ENCODE measurements at places on chromosomes 3 and 15.

DNA sequence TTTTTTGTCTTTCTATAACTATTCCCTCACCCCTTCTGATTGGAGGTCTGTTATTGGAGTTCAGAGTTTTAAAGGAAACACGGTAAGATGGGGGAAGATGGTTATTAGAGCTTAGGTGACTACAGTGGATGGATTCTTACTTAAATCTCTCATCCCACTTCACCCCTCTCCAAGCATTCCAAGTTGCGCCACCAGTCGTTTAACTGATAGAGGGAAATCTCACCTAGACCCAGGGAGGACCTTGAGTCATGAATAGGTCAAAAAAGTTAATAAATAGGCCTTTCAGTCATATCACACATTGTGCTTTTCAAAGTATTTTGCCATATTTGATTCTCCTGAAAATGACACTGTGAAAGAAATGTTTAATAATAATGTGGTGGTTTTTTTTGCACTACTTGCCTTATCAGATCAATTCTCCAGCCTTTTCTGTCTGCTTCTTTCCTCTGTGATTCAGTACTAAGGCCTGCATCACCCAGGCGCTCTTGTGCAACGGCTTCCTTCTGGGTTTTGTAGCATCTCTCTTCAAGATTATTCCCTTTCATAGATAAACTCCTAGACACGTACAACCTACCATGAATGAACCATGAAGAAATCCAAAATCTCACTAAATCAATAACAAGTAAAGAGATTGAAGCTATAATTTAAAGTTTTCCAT is 100.4 kb upstream of the TGFBR2 start:
- no peak for DNase-seq

GRCh38 chr15:67146875-67147381 is 81.5 kb downstream of the SMAD3 start:
- peak; percentile 78 for DNase-seq

DNA sequence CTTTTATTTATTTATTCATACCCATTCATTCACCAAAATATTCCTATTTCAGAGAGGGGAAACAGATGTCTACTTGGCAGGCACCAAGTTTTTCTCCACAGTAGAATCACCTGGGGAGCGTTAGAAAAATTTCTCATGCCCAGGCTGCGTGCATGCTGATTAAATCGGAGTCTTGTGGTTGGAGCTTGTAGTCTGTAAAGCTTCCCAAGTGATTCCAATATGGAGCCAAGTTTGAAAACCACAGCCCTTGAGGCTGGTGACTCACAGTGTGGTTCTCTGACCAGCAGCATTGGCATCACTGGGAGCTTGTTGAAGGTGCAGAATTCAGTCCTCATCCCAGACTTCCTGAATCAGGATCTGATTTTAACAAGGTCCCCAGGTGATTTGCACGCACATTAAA is 49.7 kb downstream of the PDHB start:
- no peak for DNase-seq

DNA sequence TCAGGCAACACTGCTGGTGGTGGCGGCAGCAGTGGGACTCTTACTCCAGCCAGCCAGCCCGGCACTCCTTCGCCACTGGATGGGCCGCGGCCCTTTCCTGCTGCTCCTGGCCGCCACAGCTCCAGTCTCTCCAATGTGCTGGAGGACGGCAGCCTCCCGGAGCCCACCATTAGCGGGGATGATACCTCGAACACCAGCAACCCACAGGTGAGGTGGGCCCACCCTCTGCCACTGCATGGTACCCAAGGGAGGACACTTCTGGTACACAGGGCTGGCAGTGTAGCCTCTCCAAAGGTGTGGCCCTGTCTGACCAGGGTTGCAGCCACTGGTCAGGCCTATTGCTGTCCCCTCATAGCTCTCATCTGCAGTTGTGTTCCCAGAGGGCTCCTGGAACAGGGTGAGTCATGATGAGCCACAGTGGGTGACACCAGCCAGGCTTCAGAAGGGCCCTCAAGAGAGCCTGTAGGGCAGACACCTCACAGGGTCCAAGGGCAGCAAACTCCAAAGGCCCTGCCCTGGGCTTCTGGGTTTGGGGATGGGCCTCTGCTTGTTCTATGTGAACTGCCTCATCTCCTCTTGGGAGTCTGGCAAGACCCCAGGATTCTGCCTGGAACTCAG is 20.8 kb downstream of the NBEAL2 start:
- DNase-seq: no peak

GRCh38 chr15:74844319-74845207 is 1.6 kb upstream of the ULK3 start:
- DNase-seq: no peak

- no peak for DNase-seq
Measured at GRCh38 chr3:13023235-13023970, 49.8 kb downstream of the IQSEC1 start.

- no peak for DNase-seq
Measured at GRCh38 chr3:27669591-27669990, 52.5 kb downstream of the EOMES start.

DNA sequence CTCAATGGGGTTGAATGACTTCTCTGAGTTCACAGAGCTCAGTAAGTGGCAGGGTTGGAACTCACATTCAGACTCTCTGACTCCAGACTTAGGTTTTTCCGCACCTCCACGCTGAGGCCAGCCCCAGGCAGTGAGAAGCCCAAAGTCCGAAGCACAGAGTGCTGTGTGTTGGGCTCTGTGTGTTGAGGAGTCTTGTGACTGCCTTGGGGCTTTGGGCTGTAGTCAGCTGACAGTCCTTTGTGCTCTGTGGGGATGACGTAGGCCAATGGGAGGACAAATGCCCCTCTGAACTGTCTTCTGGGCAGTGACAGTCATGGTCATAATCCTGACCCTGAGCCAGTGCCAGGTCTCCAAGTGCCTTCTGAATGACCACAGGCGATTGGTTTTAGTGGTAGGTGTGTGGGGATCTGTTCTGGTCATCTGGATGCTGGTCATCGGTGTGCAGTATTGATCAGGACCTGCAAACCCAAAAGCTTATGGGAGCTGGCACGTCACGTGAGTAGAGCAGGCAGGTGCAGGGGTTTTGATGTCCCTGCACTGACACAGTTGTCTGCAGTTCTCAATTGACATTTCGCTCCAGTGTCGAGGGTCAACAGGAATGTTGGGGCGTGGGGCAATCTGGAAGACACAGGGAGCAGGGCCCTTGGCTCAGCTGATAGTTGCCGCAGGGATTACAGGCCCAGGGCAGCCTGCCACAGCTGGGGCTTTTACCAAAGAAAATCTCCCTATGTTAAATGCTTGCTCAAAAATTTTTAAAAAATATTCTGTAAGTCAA is 45.3 kb downstream of the CAPN3 start:
- no peak for DNase-seq

- DNase-seq: no peak
Measured at GRCh38 chr3:78754066-78754743, 1013.6 kb downstream of the ROBO1 start.

DNA sequence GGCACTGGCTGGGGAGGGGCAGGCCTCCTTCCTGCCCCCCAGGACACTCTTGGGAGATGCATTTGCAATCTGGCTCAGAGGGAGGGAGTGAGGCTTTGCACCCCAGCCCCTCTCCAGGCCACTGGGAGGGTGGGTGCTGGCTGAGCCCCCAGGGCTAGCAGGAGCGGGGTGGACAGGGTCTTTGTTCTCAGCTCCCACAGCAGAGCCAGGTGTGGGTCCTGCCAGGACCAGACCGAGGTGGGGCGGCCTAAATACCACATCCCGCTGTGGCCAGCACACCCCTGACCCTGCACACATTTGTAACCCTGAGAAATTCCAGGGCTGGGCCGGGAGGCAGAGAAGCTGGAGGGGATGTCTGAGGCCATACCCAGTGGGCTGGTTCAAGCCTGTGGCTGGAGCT is 41.0 kb downstream of the STARD5 start:
- DNase-seq: no peak

DNA sequence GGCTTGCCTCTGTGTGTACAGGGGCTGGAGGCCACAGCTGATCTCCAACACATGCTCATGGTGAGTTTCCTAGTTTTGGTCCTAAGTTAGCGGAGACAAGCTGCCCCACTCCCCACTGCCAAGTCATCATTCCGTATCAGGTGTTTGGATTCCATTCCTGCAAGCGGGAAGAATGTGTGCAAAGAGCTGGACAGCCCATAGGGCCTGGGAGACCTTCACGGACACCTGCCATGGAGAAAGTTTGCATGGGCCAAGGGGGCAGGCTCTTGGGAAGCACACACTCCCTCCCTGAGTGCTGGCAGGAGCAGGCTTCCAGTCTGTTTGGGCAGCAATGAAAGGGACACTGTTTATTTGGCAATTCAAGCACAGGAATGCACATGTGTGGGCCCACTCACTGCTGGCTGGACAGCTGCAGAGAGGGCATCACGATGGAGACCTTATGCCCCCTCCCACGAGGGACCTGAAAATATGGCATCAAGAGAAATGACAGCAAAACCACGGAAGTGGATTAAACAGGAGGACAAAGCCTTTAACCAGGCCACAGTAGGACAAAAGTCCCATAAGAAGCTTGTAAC is 149.7 kb downstream of the KLF13 start:
- no peak for DNase-seq

DNA sequence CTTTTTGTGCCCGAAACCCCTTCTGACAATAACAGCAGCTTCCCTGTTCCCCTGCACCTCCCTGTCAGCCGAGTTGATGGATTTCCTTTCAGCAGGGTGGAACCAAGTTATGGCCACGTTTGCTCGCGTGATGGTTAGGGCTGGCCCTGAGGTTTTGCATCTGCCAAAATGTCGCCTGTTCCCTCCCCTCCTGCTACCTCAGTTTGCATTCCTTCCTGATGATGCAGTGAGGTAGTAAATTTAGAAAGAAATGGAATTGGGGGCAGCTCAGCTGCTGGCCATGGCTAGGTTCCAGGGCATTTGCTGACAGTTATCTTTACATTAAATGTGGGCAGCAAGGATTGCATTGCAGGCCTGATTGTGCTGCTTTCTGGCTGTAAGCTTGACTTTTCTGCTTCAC is 13.2 kb downstream of the LIMD1 start:
- no peak for DNase-seq

DNA sequence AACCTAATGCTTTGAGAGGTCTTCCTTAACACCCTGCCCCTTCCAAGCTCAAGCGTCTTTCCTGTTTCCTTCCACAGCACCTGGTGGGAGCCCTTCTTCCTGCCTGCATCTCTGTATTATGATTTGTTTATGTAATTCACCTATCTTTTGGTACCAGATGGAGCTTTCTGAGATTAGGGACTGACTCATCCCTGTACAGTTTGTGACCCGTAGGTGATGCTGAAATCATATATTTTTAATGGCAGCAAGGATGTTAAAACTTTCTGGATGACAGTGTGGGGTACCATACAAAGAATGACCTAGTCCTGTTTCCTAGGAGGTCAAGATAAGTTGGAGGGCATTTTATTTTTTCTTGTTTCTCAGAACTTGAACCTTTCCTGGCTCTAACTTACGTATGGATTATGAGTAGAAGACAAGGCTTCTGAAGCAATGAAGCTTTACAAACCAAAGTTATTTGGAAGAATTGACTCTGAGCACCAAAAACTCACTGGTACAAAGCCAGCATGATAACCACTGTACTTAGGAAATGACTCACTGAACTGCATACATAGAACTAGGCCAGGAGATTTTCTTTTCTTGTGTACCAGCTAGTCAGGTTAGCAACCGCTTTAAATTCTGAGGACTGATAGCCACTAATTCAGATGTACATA is 46.6 kb downstream of the HHLA2 start:
- no peak for DNase-seq

- DNase-seq: no peak
Measured at GRCh38 chr3:4990069-4990468, 10.8 kb downstream of the BHLHE40 start.

- DNase-seq: no peak
Measured at GRCh38 chr15:78312536-78312935, 13.1 kb upstream of the SKIC8 start.

- DNase-seq: no peak
Measured at GRCh38 chr15:47720555-47720954, 3.2 kb downstream of the SEMA6D start.

- DNase-seq: no peak
Measured at GRCh38 chr3:190380184-190380583, 7.8 kb upstream of the CLDN16 start.

DNA sequence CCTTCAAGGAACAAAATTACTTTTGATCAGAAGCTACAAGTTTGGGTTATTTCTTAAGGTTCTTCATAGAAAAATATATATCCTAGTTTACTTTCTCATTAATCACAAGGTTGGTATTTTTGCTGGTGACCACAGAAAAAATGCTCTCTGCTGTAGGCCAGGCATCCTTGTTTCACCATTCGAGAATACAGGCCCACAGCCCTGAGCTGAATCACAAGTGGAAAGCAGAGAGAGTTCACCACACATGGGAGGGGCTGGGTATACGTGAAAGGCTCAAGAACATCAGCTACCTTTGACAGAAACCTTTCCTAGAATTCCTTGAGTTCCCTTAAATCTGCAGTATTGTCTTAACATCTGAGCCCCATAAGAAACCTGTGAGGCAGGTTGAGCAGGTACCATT is 23.2 kb downstream of the CPEB1 start:
- DNase-seq: no peak
